ENCODE measurements at places on chromosomes 2 and 18.

GRCh38 chr18:27585602-27586173, 400.6 kb upstream of the CHST9 start:
- DNase-seq = peak; percentile 37

GRCh38 chr2:236551471-236552211, 18.0 kb upstream of the ACKR3 start:
- no peak for DNase-seq

- no peak for DNase-seq
Observed at GRCh38 chr2:237222178-237222577, 136.5 kb downstream of the COPS8 start.

- DNase-seq = no peak
Observed at GRCh38 chr2:73263540-73264331, 20.5 kb downstream of the FBXO41 start.

- DNase-seq = no peak
Observed at GRCh38 chr2:110946902-110947301, 173.8 kb upstream of the BCL2L11 start.

GRCh38 chr2:136653861-136654260, 111.5 kb upstream of the THSD7B start:
- no peak for DNase-seq

DNA sequence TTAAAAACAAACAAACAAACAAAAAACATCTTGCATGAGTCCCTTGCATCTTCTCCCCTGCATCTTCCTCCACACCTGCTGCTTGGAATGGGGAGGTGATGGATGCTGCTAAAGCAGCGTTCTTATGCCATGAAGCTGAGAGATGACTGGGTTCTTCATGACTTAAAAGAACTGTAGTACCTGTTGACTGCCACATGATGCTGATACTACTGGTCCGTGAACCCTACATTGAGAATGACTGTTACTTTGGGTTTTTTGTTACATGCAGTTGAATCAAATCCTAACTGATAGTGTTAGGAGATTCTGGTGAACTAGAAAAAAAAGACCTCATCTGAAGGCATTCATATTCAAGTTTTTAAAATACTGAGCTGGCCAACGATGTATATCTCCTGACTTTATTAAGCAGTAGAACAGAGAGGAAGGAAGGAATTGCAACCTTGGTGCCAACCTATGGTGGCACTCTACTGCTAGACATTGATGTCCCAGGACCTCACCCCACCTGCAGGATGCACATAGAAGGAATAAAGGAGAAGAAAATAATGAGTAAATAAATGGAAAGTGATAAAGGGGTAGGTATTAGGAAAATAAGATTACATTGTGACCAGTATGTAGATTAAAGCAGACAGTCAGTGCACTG, 63.2 kb upstream of the SPAG16 start:
- no peak for DNase-seq

- DNase-seq = peak; percentile 67
Observed at GRCh38 chr18:7272311-7273049, 41.6 kb downstream of the LRRC30 start.

GRCh38 chr18:36850527-36851201, 21.7 kb downstream of the KIAA1328 start:
- DNase-seq = no peak

DNA sequence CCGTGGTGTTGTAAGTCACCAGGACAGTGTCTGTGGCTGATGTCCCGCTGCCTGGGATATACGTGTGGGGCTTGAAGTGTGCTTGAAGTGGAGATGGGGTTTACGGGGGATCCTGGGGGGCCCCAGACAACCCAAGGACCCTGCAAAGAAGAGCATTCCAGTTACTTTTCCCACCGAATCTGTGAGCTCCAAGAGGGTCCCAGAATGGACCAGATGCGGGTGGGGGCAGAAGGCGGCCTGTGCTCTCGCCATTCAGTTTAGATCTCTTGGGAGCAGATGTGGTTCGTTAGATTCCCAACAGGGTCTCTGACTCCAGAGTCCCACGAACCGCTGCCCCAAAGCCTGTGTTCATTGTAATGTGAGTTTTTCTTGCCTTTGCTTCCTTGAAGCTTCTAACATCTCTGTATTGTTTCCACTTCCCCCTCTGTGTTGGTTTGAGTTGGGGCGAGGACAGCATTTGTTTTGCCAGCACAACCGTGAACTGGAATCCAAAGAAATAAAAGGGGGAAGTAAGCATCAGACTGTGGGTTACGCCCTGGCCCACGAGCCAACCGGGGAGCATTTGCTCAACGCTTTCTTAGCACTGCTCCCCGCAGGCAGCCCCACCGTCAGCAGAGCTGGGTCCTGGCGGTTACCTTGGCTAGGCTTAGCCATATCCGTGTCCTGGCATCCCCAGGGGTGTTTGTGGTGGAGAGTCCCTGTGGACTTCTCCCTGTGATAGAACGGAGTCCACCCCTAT, 92.1 kb downstream of the SH3BP4 start:
- no peak for DNase-seq

DNA sequence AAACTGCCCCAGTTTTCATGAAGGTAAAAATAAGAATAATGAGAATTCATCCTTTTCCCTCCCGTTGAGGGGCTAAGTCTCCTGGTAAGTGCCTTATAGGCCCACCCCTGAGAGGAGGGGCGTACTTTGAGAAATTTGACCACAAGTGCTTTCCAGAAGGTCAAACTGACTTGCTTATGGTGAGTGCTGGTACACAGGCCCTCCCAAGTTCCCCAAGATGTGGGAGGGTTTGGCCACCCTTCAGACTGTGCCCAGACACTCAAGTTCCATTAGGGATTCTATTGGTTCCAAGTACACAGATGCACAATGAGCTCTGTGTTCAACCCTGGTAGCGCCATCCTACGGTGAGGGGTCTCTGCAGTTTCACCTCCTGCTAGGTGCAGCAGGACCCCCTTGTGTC, 205.1 kb downstream of the CTIF start:
- no peak for DNase-seq

DNA sequence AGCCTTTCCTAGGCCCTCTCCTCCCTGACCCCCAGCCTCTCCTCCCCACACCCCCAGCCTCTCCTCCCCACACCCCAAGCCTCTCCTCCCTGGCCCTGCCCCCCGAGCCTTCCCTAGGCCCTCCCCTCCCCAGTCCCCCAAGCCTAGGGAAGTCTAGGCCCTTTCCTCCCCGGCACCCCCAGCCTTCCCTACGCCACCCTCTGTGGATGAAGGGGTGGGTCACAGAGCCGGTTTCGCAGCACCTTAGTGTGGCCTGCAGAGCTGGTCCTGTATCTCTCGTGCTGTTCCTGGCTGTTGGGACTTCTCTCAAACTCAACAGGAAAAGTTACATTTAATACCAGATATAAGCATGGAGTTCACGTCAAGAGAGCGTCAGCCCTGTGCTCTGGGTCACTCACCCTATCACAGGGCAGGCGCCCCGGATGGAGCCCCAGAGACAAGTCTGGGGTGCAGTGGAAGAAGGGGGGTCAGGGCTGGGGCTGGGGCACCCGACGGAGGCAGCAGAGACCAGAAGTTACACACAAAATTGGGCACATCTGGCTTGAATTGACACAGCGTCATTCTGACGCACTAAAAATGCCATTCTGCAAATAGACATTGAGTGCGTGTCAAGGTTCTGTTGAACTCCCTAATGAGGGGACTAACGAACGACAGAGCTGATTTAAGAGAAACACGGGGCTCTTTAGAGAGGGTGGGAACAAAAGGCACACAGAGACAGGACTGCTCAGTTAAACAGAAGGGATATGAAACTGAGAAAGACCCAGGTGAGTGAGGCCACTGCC, 24.0 kb downstream of the KCNIP3 start:
- DNase-seq = no peak

- DNase-seq = no peak
Observed at GRCh38 chr2:45925636-45926366, 274.3 kb downstream of the PRKCE start.

DNA sequence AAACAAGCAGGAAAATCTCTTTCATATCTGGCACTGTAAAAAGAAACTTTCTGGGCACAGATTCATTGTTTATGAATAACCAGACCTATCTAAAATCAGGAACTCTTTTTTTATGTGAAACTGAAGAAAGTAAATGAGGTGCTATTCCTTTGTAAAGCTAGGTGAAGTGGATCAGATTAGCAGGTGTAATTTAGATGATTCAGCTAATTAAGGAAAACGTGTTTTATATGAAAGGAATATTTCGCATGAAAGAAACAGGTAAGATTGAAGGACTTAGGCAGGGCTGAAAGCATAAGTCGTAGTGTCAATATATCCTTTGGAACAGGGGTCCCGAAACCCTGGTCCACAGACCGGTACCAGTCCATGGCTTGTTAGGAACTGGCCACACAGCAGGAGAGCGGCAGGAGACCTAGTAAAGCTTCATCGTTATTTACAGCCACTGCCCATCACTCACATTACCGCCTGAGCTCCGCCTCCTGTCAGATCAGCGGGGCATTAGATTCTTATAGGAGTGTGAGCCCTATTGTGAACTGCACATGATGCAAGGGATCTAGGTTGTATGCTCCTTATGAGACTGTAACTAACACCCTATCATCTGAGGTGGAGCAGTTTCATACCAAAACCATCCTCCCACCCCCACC, 20.3 kb upstream of the XIRP2 start:
- peak; percentile 54 for DNase-seq

GRCh38 chr18:61528961-61529360, 195.7 kb downstream of the CDH20 start:
- DNase-seq = peak; percentile 71

GRCh38 chr2:46073540-46074046, 223.6 kb upstream of the EPAS1 start:
- no peak for DNase-seq

GRCh38 chr2:46366668-46367052, 69.5 kb downstream of the EPAS1 start:
- DNase-seq = no peak

DNA sequence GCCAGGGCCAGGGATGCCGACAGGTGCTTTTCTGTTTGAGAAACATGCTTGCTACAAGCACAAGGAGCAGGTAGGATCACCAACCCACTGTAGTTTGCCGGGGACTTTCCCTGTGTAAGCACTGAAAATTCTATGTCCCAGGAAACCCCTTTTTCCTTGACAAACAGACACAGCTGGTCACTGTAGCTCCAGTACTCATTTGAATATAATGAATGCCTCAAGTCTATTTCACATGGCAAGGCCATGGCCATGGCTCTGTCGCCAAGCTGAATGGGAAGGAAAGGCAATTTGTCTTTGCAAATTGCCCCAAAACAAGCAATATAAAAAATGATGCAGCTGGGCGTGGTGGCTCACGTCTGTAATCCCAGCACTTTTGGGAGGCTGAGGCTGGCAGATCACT, 49.6 kb upstream of the IGFBP2 start:
- DNase-seq = peak; percentile 23

DNA sequence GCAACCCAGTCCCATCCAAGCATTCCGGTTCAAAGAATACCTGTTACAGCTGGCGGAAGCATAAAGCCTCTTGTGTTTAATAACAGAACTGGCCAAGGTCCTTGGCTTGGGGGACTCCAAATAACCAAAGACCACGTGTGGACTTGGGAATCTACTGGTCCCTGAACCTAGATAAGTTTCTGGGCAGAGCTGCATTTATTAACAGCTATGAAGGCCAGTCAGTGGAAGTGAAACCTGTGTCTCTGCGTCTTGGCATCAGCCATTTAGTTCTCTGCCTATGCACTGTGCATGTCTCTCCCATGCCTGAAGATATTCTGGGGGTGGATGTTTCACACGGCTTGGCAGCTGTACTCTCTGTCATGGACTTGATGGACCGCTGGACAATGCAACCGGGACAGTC, 137.7 kb downstream of the CCBE1 start:
- no peak for DNase-seq

- no peak for DNase-seq
Observed at GRCh38 chr2:156320486-156321098, 11.9 kb downstream of the NR4A2 start.

DNA sequence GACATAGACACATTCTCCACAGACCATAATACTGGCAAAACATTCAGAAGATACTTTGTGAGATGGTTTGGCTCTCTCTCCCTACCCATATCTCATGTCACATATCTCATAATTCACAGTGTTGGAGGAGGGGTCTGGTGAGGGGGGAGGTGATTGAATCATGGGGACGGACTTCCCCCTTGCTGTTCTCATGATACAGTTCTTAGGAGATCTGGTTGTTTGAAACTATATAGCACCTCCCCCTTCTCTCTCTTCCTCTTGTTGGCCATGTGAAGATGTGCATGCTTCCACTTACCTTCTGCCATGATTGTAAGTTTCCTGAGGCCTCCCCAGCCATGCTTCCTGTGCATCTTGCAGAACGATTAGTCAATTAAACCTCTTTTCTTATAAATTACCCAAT, 61.1 kb downstream of the HK2 start:
- DNase-seq = no peak

- peak; percentile 31 for DNase-seq
Observed at GRCh38 chr2:215332872-215333595, 21.2 kb downstream of the ATIC start.

GRCh38 chr2:123928358-123928757, 96.7 kb upstream of the CNTNAP5 start:
- no peak for DNase-seq
